ENCODE measurements at places on chromosomes 12 and 14. TPM values are rescaled to one million over a fixed set of nuclear protein-coding genes. Genes with fewer than 3 reads are reported as not detected.
A peak's percentile ranks its signal among the peaks of the same experiment; 100 is the strongest.

GRCh38 chr14:97603201-97603600, 806.0 kb downstream of the VRK1 start:
- H3K4me3 ChIP-seq: no peak overlapping the region
- H3K27me3 ChIP-seq: no peaks in the 10 kb centered on the region
- H3K4me1 ChIP-seq: no peaks in the 10 kb centered on the region
- H3K27ac ChIP-seq: no peak overlapping the region

- DNase-seq: no peak
- no peaks in the 10 kb centered on the region for H3K36me3 ChIP-seq
- no peaks in the 10 kb centered on the region for H3K27me3 ChIP-seq
These were observed 10.4 kb upstream of the OSBPL8 start for GRCh38 chr12:76569685-76570604.

GRCh38 chr12:2049604-2050540, 2.9 kb upstream of the CACNA1C start:
- H3K36me3 ChIP-seq: no peaks in the 10 kb centered on the region
- no peak overlapping the region for H3K4me3 ChIP-seq
- peaks cover 98% of the 10 kb centered on the region for H3K27me3 ChIP-seq
- no peak overlapping the region for H3K27ac ChIP-seq

GRCh38 chr12:49683599-49684309, 23.5 kb downstream of the FMNL3 start:
- no peaks in the 10 kb centered on the region for H3K27me3 ChIP-seq
- no peak overlapping the region for H3K4me3 ChIP-seq
- DNase-seq: no peak
- H3K36me3 ChIP-seq: no peaks in the 10 kb centered on the region

DNA sequence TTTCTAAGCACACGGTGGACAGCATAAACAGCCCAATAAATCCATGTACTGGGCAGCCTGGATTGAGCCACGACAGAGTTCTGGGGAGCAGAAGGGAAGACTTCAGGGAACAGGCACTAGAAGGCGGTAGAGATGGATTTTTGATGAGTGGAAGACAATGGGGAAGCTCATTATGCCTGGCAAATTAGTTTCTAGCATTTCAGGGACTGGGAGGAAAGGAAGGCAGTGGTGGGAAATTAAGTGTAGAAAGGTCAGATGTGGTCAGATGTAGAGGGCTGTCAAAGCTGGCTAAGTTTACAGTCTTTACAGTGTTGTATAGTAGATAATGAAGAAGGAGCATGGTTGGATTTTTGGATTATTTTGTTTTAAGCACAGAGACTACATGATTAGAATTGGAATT, 9.2 kb downstream of the EGLN3 start:
- H3K27ac ChIP-seq: no peak overlapping the region
- H3K27me3 ChIP-seq: no peaks in the 10 kb centered on the region
- H3K4me1 ChIP-seq: peaks cover 13% of the 10 kb centered on the region
- no peaks in the 10 kb centered on the region for H3K36me3 ChIP-seq
- no peak for DNase-seq

DNA sequence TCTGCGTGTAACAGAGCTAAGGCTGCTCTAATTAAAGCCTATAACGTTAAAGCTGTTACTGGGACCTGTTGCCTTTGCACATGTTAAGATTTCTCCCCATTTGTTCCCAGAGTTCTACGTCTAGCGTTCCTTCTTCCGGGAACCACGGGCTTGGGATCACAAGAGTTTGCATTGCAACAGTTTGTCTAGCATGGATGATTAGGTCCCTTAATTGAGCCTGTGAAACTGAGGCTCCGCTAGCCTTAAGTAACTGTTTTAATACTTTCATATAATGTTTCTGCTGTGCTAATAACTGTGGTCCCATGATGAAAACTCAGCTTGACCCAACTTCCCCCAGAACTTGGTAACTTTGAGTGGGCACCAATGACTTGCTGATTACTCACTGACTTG, 16.7 kb upstream of the LYZ start:
- no peaks in the 10 kb centered on the region for H3K27me3 ChIP-seq
- peaks cover 51% of the 10 kb centered on the region for H3K4me1 ChIP-seq
- H3K27ac ChIP-seq: peak overlapping the region; percentile 90
- peaks cover 33% of the 10 kb centered on the region for H3K36me3 ChIP-seq
- no peak for DNase-seq
- H3K4me3 ChIP-seq: peak overlapping the region; percentile 82

- no peaks in the 10 kb centered on the region for H3K27me3 ChIP-seq
- peak overlapping the region; percentile 91 for H3K4me3 ChIP-seq
- peaks cover 49% of the 10 kb centered on the region for H3K4me1 ChIP-seq
- H3K27ac ChIP-seq: peak overlapping the region; percentile 94
These were observed 2.4 kb upstream of the NAB2 start for GRCh38 chr12:57086493-57087009.

GRCh38 chr14:69775012-69775411, 8.1 kb downstream of the SRSF5 start:
- no peak for DNase-seq
- H3K4me3 ChIP-seq: no peak overlapping the region
- H3K27ac ChIP-seq: no peak overlapping the region
- no peaks in the 10 kb centered on the region for H3K27me3 ChIP-seq
- H3K36me3 ChIP-seq: peaks cover 81% of the 10 kb centered on the region

GRCh38 chr14:64417055-64417770, 29.1 kb downstream of the MTHFD1 start:
- no peak overlapping the region for H3K27ac ChIP-seq
- H3K4me3 ChIP-seq: no peak overlapping the region
- peaks cover 8% of the 10 kb centered on the region for H3K4me1 ChIP-seq
- no peaks in the 10 kb centered on the region for H3K27me3 ChIP-seq
- H3K36me3 ChIP-seq: peaks cover 28% of the 10 kb centered on the region
- DNase-seq: no peak

- peaks cover 44% of the 10 kb centered on the region for H3K4me1 ChIP-seq
- H3K36me3 ChIP-seq: no peaks in the 10 kb centered on the region
- H3K27me3 ChIP-seq: no peaks in the 10 kb centered on the region
- DNase-seq: no peak
- H3K27ac ChIP-seq: no peak overlapping the region
- no peak overlapping the region for H3K4me3 ChIP-seq
These were observed 171.4 kb downstream of the EMP1 start for GRCh38 chr12:13367973-13368372.

GRCh38 chr12:27922531-27923139, 49.9 kb downstream of the PTHLH start:
- peaks cover 31% of the 10 kb centered on the region for H3K27me3 ChIP-seq
- H3K4me3 ChIP-seq: no peak overlapping the region
- no peaks in the 10 kb centered on the region for H3K36me3 ChIP-seq
- no peak overlapping the region for H3K27ac ChIP-seq
- H3K4me1 ChIP-seq: no peaks in the 10 kb centered on the region

DNA sequence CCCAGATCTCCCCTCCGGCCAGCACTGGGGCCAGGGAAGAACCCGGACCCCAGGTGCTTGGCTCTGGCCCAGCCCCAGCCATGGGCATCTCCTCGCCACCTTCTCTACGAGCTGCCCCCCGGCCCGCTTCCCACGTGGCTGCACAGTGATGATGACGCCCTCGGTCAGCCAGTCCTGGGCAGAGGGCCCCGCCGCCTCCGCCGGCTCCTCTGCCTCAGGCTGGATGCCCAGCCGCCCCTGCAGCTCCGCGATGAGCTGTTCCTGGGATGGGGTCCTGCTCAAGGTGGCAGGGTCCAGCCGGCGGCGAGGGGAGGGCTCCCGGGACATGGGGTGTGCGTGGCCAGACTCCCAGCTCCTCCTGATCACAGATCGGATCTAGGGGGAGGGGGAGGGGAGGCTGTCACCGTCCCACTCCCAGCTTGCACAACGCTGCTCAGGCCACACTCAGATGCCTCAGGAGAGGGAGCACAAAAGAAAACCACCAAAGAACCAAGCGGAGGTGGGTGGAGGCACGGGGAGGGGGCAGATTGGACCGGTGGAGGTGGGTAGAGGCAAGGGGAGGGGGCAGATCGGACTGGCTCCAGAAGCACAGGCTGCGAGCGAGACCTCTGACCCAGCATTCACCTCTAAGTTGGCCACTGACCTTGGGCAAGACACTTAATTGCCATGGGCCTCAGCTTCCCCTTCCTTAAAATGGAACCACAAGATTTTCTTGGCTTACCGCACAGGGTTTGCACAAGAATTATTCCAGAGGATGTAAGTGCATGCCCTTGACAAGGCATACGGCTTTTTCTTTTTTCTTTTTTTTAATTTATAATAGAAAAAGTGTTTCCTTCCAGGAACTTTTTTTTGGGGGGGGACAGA, 16.1 kb upstream of the RPLP0 start:
- H3K27me3 ChIP-seq: no peaks in the 10 kb centered on the region
- H3K4me3 ChIP-seq: no peak overlapping the region
- H3K4me1 ChIP-seq: no peaks in the 10 kb centered on the region
- H3K36me3 ChIP-seq: peaks cover 80% of the 10 kb centered on the region
- no peak for DNase-seq
- H3K27ac ChIP-seq: no peak overlapping the region

- H3K27ac ChIP-seq: no peak overlapping the region
- H3K4me3 ChIP-seq: no peak overlapping the region
- DNase-seq: no peak
- peaks cover 26% of the 10 kb centered on the region for H3K4me1 ChIP-seq
- H3K27me3 ChIP-seq: peaks cover 3% of the 10 kb centered on the region
- H3K36me3 ChIP-seq: no peaks in the 10 kb centered on the region
These were observed 57.4 kb downstream of the APOBEC1 start for GRCh38 chr12:7608184-7608911.

DNA sequence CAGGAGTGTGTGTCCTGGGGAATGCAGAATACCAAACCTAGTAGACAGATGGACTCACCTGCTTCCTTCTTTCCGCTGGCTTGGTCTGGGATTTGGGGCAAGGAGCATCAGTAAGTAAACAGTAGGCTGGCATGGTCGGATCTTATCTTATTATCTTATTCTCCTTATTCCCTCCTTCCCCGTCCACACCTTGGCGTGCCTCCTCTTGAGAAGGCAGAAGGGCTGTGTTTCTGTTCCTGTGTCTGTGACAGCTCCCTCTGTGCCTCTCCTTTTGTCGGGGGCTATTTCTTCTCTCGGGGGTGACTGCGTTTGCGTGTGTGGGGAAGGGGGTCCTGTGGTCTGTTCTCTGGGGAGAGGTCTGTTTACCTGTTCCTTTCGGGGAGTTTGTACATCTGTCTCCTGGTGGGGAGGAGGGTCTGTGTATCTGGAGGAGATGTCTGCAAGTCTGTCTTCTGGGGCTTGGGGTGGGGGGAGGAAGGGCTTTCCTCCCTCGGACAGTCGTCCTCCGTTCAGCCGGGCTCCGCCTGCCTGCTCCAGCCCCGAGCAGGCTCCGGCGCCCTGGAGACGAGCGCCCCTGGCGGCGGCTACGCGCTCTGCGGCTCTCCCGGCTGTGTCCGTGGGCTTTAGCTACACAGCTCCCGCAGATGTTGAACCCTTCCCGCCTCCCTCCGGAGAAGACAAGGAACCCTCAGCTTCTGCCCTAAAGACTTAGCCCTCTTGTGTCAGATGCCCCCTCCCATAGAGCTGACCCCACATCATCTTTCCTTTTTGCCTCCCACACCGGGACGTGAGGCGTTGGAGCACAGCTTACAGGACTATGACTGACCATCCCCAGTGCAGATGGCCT, 4.4 kb downstream of the KRT86 start:
- peak; percentile 87 for DNase-seq
- H3K4me1 ChIP-seq: peaks cover 40% of the 10 kb centered on the region
- peak overlapping the region; percentile 54 for H3K4me3 ChIP-seq
- no peaks in the 10 kb centered on the region for H3K27me3 ChIP-seq
- peak overlapping the region; percentile 100 for H3K27ac ChIP-seq

- peaks cover 13% of the 10 kb centered on the region for H3K4me1 ChIP-seq
- no peak overlapping the region for H3K4me3 ChIP-seq
- no peak for DNase-seq
- H3K27ac ChIP-seq: no peak overlapping the region
- no peaks in the 10 kb centered on the region for H3K36me3 ChIP-seq
These were observed 16.7 kb downstream of the OSBPL8 start for GRCh38 chr12:76542908-76543307.

- no peak for DNase-seq
- no peak overlapping the region for H3K4me3 ChIP-seq
- no peaks in the 10 kb centered on the region for H3K27me3 ChIP-seq
These were observed 16.5 kb downstream of the VDR start for GRCh38 chr12:47888153-47888819.

DNA sequence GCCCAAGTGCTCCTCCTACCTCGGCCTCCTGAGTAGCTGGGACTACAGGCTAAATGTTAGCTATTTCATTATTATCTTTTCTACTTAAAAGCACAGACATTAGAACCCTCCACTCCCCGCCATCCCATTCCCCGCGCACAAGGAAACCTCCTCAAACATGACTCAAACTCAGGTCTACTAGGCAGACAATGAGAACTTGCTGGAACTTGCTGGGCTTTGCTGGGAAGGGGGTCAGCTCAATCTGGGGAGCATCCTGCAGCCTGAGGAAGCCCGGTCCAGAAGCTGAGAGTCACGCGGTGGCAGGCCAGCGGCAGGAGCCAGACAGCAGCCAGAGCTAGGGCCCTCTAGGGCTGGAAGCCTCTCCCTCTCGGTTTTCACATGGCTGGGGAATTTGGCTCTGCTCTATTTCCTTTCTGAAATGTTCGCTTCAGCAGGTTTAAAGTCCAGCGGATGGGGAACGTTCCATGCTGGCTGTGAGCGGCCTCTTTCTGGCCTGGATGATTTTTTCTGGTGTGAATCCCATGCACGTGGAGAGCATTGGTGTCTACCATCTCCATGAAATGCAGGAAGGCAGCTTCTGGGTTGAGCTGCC, 68.5 kb downstream of the SLC6A12 start:
- H3K36me3 ChIP-seq: no peaks in the 10 kb centered on the region
- DNase-seq: no peak
- H3K4me1 ChIP-seq: peaks cover 17% of the 10 kb centered on the region

DNA sequence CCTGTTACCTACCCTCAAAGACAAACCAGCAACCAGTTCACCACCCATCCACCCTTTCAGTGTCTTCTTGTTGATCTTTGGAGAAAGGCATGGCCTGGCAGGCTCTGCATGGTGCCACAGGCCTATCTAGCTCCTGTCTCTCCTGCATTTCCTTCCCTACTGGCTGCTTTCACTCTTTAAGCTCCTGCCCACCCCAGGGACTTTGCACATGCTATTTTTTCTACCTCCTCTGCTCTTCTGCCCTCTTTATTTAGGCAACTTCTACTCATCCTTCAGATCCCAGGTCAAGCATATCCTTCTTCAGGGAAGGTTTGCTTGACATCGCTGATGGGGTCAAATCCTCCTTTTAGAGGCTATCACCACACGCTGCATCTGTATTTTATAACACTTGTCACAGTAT, 27.1 kb upstream of the GPRC5A start:
- no peak for DNase-seq
- peaks cover 18% of the 10 kb centered on the region for H3K4me1 ChIP-seq
- H3K4me3 ChIP-seq: no peak overlapping the region
- no peak overlapping the region for H3K27ac ChIP-seq

Gene SPRYD4
- 6.1 TPM for total RNA-seq

Gene AQP6
- total RNA-seq: 0.86 TPM

Gene HVCN1
- total RNA-seq: 0.71 TPM

Gene CLEC1A
- total RNA-seq: not detected

Gene FCF1
- 58.0 TPM for total RNA-seq

Gene KRT6C
- not detected for total RNA-seq

Gene PNMA1
- 37.2 TPM for total RNA-seq

Gene KIF26A
- 0.07 TPM for total RNA-seq

Gene FAIM2
- total RNA-seq: not detected

Gene GALNT9
- 0.54 TPM for total RNA-seq

Gene SERPINA9
- total RNA-seq: not detected

Gene PFDN5
- total RNA-seq: 178 TPM

Measured in Calu3 (cell line).